ENCODE measurements at places on chromosomes 13 and 19. TPM values are rescaled to one million over a fixed set of nuclear protein-coding genes. Genes with fewer than 3 reads are reported as not detected.
A peak's percentile ranks its signal among the peaks of the same experiment; 100 is the strongest.

The KL gene
- 0.38 TPM for total RNA-seq

The PRRG2 gene
- 1.3 TPM for total RNA-seq

The PRTN3 gene
- total RNA-seq: not detected

The MBD3L2 gene
- total RNA-seq: not detected

The PTGIR gene
- total RNA-seq: 2.2 TPM

The JSRP1 gene
- 0.95 TPM for total RNA-seq

The PLK5 gene
- total RNA-seq: not detected

The SIGLEC9 gene
- 0.43 TPM for total RNA-seq

The CCDC97 gene
- total RNA-seq: 33.8 TPM

The ZNF837 gene
- 2.1 TPM for total RNA-seq

The GRIN2D gene
- total RNA-seq: 0.13 TPM

The PODNL1 gene
- total RNA-seq: 0.30 TPM

The KIR3DL1 gene
- 0.13 TPM for total RNA-seq

The S1PR4 gene
- 23.8 TPM for total RNA-seq

The PSG7 gene
- total RNA-seq: not detected

DNA sequence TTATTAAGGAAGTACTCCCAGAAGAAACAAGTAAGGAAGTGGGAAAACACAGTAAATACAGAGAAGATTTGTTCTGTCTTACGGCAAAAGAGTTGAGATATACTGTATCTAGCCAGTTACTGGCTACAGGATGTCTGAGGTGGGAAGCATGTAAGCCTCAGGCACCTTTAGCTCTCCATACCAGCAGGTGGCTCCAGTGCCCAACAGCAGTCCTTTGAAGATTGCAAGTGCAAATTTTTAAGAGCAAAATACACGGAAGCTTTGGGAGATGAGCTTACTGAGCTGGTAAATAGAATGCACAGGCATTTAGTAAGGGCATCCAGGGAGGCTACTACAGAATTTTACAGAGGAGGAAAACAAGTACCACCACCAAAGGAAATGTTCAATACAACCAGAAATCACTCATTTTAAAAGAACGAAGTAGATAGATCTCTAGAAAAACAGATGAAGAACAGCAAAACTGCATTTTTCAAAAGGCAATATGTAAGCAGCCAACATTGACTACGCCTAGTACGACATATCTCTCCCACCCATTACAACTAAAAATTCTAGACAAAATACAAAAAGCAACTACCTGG lies 57.9 kb upstream of the VSTM2B start:
- no peak for DNase-seq

DNA sequence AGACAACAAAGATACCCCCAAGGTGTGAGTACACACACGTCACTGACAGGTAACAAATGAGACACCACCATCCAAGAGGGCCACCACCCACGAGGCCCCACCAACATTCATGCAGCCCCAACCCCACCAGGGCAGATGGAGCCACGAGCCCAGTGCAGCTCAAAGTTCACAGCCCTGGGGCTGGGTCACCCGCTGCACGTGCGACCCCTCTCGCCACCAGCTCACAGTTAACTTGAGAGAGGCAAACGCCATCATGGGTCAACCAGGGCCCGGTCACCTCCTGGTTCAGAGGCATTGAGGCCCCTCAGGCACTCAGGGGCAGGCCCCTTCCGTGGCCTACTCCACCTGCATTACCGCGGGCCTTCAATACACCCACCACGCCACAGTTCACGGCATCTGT lies 49.8 kb downstream of the EPS15L1 start:
- no peak for DNase-seq

DNA sequence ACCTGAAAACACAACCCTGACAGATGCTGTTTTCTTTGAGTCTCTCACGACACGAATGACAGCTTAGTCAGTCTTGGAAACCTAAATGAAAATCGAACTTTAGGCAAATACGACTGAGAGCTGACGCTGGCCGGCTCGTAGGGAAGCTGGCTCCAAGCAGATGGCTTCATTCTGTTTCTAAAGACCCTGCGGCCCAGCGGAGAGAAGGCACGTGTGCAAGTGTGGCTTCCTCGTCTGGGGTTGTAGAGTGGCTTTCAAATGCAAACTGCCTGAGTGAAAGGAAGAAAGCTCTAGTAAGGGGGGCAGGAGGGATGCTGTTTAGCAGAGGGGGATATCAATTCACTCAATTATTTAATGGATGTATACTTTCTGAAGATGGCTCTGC lies 26.1 kb upstream of the TIMM44 start:
- DNase-seq: no peak

GRCh38 chr13:49740870-49741269 lies 49.6 kb upstream of the EBPL start:
- no peak for DNase-seq

- DNase-seq: no peak
These were observed 463 bp upstream of the GPC6 start for GRCh38 chr13:93226065-93226622.

DNA sequence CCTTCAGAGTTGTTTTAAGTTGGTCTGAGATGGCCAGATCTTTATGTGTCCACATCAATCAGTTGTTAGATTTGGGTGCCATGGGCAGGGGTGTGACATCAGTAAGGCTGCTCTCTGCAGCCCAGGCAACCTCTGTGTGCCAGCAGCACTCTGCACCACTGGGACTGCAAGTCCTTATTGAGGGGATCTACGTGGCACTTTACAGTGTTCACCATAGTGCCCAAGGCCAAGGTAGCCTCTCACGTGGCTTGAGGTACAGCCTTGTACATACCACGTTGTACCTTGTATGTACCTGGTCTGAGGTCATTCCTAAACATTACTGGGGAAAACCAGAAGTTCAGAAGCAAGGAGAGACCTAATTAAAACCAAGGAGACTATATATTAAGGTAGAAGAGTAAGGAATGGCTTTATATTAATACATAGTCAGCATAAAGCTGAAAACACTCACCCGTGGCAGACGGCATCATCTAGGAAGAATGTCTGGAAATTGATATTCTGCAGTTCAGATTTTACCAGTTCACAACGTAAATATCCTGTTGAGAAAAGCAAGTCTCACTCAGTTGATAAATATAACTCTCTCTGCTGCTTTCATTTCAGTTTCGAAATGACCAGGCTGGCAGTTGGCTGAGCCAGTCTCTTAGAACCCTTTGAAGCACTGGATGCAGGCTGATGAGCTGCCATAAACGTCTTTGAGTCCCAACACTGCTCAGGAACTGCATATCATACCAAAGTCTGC lies 128.8 kb downstream of the ZDHHC20 start:
- no peak for DNase-seq

DNA sequence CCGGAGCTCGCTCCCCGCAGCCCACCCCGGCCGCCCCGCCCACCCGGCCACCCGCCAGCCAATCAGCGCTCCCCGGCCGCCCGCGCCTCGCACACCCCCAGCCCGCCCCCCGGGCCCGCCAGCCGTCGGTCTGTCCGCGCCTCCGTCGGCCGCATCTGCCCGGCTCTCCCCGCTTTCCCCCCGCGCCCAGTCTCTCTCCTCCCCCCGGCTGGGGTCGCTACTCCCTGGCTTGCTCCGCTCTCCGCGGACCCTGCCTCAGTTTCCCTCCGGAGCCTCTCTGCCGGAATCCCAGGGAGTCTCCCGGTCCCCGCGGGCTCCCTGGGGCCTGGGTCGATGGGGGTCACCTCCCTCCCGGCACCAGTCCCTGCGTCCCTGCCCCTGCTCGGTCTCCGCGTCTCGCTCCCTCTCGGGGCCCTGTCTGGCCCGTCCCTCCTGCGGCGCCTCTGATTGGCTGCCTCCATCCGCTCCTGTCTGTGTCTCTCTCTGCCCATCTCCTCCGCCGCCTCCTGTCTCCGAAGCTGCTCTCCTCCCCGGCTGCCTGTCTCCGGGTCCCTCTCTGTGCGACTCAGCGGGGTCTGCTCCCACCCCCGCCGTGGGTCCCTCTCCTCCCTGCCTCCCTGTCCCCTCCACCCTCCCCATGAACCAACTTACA lies 484 bp downstream of the IL11 start:
- no peak for DNase-seq

- DNase-seq: no peak
These were observed 1.5 kb upstream of the PDX1 start for GRCh38 chr13:27918041-27918917.

GRCh38 chr13:23231241-23231640 lies 50.5 kb downstream of the SGCG start:
- DNase-seq: no peak

- no peak for DNase-seq
These were observed 14.3 kb downstream of the ERICH4 start for GRCh38 chr19:41457241-41457640.

GRCh38 chr13:114055766-114056165 lies 76.7 kb downstream of the RASA3 start:
- DNase-seq: no peak

- DNase-seq: no peak
These were observed 48.9 kb upstream of the PABPC3 start for GRCh38 chr13:25046985-25047511.

- no peak for DNase-seq
These were observed 41.9 kb upstream of the RAP2A start for GRCh38 chr13:97392020-97392419.

GRCh38 chr13:78317030-78317429 lies 286.3 kb downstream of the POU4F1 start:
- no peak for DNase-seq

GRCh38 chr13:49421391-49421790 lies 22.5 kb downstream of the CAB39L start:
- peak; percentile 11 for DNase-seq

- no peak for DNase-seq
These were observed 332.2 kb upstream of the SGCG start for GRCh38 chr13:22848539-22849052.

DNA sequence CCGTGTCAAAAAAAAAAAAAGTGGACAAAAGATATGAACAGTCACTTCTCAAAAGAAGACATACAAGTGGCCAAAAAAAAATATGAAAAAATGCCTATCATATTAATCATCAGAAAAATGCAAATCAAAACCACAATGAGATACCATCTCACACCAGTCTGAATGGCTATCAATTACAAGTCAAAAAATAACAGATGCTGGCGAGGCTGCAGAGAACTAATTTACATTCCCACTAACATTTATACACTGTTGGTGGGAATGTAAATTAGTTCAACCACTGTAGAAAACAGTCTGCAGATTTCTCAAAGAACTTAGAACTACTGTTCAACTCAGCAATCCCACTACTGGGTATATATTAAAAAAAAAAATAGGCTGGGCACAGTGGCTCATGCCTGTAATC lies 26.5 kb upstream of the FOXO1 start:
- no peak for DNase-seq

DNA sequence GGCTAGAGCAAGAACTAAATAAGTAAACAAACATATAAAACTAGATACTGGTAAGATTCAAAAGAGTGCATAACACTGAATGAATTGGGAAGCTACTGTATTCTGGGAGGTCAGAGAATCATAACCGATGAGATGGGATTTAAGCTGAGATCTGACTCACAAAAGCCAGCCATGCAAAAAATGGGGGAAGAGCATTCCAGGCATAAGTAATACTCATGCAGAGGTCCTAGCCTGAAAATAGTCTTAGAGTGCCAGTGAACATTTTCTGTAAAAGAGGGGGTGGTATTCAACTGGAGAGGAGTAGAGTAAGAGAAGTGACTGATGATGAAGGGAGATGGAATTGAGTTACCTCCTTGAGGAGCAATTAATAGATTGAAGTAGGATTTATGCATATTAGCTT lies 872.0 kb upstream of the GPC6 start:
- DNase-seq: no peak

DNA sequence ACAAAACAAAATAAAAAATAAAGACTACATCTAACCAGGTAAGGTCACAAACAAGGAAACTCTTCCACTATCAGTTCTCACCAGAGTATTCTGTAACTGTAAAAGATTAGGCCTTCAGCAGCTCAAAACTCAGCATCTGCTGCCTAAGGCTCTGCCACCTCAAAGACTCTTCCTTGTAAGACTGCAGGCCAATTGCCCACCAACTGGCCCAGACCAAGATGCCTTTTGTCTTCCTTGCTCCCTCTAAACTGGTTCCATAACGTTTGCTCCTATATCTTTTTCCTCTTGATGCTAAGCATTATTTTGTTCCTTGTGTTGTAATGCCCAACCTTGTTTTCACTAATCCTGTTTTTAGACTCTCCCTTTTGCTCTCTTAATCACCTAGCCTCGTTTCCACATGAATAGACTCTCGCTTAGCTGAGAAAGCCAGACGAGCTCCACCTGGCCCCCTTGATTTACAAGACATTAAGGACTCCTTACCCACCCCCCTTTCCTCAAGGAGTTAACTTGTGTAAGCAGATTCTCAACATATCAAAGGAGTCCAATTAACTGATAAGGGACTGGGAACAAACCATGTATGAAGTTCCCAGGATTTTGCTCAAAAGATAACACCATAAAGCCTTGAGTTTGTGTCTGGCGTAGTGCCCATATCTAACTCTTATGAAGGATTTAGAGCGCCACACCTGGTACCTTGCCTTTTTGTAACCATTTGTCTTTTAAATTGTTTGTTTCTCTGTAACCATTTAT lies 1.5 kb downstream of the ZNF814 start:
- no peak for DNase-seq

- no peak for DNase-seq
These were observed 55.5 kb downstream of the EDNRB start for GRCh38 chr13:77863144-77863543.

DNA sequence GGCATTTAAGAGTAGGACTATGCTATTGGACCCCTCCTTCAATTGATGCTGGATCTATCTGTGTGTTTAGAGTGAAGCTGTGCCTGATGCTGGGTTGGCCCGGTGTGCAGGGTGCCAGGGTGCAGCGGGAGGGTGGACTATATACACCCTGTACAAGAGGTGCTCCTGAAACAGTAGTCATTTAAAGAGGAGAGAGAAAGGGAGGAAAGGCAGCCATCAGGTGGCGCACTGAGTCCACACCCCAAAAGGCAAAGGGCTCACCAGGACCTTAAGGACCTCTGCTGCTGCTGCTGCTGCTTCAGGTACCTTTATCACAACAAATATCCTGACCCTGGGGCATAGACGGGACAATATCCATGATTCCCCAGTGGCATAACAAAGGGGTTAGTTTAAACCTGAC lies 39.4 kb downstream of the ZNF136 start:
- peak; percentile 37 for DNase-seq

GRCh38 chr13:110272651-110273050 lies 34.3 kb downstream of the COL4A1 start:
- no peak for DNase-seq

Measured in activated T-cell treated with anti-CD3 and anti-CD28 coated beads, Interleukin-2, amount 50 U/mL, for 4 hours (primary cell).